Naive thymus-derived CD8-positive, alpha-beta T cell (primary cell): ENCODE measurements at places on chromosomes 6 and 20. TPM values are rescaled to one million over a fixed set of nuclear protein-coding genes. Genes with fewer than 3 reads are reported as not detected.

PRL gene
- 0.57 TPM for total RNA-seq

CCN6 gene
- not detected for total RNA-seq

PPP1R16B gene
- total RNA-seq = 33.6 TPM

TRMT6 gene
- total RNA-seq = 17.0 TPM

RFX6 gene
- not detected for total RNA-seq

SLC17A3 gene
- total RNA-seq = not detected

ARMC2 gene
- 9.4 TPM for total RNA-seq

TUBB2B gene
- not detected for total RNA-seq

PHF10 gene
- total RNA-seq = 126 TPM

COL11A2 gene
- 7.5 TPM for total RNA-seq

ARFGEF3 gene
- total RNA-seq = not detected

DEFB116 gene
- not detected for total RNA-seq

RSPO3 gene
- not detected for total RNA-seq

TCF15 gene
- not detected for total RNA-seq

MYB gene
- total RNA-seq = 22.5 TPM

LGSN gene
- total RNA-seq = 0.14 TPM

SLC16A10 gene
- 24.7 TPM for total RNA-seq

KLHDC3 gene
- 71.6 TPM for total RNA-seq

ECT2L gene
- total RNA-seq = 0.26 TPM

RGS17 gene
- not detected for total RNA-seq

VNN1 gene
- not detected for total RNA-seq

KCNQ2 gene
- 0.30 TPM for total RNA-seq

SLC4A11 gene
- 1.3 TPM for total RNA-seq

ABHD16B gene
- total RNA-seq = not detected

TRIM10 gene
- not detected for total RNA-seq

PXDC1 gene
- 0.16 TPM for total RNA-seq
